Myocyte (in vitro differentiated cells): ENCODE measurements at places on chromosomes 7 and 10. TPM values are rescaled to one million over a fixed set of nuclear protein-coding genes. Genes with fewer than 3 reads are reported as not detected.
A peak's percentile ranks its signal among the peaks of the same experiment; 100 is the strongest.

Gene SFRP4
- 5.9 and 7.5 TPM in 2 replicates for total RNA-seq

Gene DUSP5
- total RNA-seq = 6.4 and 10.0 TPM in 2 replicates

Gene CLRN3
- not detected in 2 replicates for total RNA-seq

Gene MYH16
- total RNA-seq = not detected in 2 replicates

Gene CDC14C
- total RNA-seq = not detected in 2 replicates

Gene SMKR1
- 1.6 and 3.9 TPM in 2 replicates for total RNA-seq

Gene SLC26A5
- not detected in 2 replicates for total RNA-seq

Gene SPDYE9
- 0.08 and 0.26 TPM in 2 replicates for total RNA-seq

Gene ITPRID1
- total RNA-seq = not detected in 2 replicates

Gene AUTS2
- 4.4 and 6.6 TPM in 2 replicates for total RNA-seq

Gene JAZF1
- total RNA-seq = 5.2 and 9.3 TPM in 2 replicates

Gene TSPAN12
- 6.1 and 13.8 TPM in 2 replicates for total RNA-seq

DNA sequence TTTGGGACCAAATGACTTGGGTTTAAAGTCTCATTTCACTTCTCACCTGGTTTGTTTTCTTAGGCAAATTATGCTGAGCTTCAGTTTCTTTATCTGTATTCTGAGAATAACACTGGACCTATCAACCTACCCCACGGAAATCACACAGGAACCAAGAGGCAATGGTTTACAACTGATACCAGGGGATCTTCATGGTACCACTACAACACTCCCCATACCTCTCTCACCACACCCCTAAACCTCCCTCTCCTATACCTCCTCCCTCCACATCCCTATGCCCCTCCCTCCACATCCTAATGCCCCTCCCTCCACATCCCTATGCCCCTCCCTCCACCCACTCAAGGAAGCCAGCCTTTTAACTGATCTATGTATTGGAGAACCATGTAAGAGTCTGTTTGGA lies 9.9 kb downstream of the FAM204A start:
- DNase-seq = no peak

DNA sequence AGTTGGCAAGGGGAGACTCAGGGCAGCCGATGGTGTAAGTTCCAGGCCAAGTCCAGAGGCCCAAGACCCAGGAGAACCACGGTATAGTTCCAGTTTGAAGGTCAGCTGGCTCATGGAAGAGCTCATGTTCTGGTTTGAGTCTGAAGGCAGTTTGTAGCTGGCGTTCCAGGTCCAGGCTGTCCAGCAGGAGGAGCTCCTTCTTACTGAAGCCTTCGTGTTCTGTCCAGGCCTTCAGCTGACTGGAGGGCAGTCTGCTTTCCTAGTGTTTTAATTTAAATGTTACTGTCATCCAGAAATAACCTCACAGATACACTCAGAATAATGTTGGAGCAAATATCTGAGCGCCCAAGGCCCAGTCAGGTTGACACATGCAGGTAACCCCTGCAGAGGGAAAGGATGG lies 4.2 kb downstream of the SUN1 start:
- DNase-seq = peak; percentile 55

GRCh38 chr10:73887294-73888039 lies 13.1 kb upstream of the CAMK2G start:
- DNase-seq = peak; percentile 99

GRCh38 chr7:77269360-77270093 lies 69.9 kb upstream of the FGL2 start:
- DNase-seq = peak; percentile 75

DNA sequence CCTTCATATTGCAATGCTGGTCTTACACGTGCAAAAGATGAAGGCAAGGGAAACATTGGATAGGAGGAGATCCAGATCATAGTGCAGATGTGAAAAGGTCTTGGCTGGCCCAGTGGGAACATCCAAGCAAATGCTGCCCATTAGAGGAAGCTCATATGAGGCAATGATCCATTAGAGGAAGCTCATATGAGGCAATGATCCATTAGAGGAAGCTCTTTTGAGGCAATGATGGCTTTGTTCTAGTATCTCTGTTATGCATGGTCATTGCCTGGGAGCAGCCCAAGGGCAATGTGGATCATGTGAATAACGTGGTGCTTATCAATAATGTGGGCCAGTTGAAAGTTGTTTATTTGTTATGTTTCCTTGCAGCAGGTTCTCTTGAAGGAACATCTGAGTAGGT lies 37.8 kb downstream of the STEAP4 start:
- no peak for DNase-seq

- DNase-seq = no peak
Observed at GRCh38 chr7:129362496-129362895, 71.7 kb upstream of the STRIP2 start.

DNA sequence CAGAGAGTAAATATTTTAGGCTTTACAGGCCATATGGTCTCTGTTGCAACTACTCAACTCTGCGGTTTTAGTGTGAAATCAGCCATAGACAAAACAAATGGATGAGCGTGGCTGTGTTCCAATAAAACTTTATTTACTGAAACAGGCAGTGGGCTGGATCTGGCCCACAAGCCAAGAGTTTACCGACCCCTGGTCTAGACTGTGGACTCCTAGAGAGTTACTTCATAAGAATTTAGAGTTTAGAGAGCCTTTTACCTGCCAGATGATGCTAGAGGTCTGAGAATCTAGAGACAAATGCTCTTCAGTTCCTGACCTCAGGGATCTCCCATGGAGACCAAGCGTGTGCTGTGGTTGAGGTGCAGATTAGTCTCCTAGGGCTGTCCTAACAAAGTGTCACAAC lies 174.8 kb downstream of the PTEN start:
- DNase-seq = peak; percentile 42

- peak; percentile 71 for DNase-seq
Observed at GRCh38 chr7:95609277-95609971, 13.1 kb upstream of the PDK4 start.

DNA sequence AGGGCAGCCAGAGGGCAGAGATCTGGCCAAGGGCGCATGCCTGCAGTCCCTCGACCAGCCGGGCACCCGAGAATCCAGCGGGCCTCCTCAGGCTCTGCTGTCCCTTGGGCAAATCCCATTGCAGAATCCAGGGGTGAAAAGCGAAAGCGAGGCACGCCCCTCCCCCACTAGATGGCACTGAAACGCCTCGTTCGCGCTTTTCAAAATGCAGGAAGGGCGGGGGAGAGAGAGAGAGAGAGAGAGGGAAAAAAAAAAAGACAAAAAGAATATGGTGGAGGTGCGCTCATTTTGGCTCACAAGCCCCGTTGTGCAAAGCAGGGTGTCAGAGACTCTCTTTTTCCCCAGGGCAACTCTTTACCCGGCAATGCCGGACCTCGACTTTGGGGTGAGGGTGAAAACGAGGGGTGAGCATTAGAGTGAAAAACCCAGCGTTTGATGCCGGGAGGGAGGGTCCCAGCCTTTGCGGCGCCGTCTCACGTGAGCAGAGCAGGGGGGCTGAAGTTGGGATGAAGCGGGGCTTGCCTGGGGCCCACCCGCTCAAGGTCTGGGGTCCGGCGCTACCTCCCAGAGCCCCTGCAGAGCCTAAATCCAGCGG lies 2.5 kb upstream of the TMEM178B start:
- peak; percentile 73 for DNase-seq

DNA sequence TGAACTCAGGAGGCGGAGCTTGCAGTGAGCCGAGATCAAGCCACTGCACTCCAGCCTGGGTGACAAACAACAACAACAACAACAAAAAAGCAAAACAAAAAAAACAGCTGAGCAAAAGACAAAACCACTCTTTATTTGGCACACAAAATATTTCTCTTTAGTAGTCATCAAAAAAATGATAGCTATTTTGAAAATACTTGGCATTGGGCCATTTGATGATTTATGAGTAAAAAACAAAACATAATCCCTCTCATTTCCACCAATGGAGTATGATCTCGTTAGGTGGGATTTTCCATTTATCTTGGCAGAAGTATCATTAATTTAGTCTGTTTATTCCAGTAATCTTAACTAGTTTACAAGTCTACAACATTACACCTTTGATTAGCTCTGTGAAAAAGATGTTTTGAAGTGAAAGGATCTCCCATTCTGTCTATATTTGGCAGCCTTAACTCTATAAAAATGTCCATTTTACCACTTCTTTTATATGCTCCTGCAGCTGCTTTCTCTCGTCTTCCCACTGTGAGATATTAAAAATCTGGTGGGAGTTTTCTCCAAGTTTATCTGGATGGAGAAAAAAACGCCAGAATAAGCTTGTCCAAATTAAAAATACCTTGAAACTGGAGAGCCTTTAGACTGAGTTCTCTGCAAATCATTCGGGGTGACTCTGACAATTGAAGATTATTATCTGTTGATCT lies 58.8 kb upstream of the AGMO start:
- DNase-seq = peak; percentile 71

DNA sequence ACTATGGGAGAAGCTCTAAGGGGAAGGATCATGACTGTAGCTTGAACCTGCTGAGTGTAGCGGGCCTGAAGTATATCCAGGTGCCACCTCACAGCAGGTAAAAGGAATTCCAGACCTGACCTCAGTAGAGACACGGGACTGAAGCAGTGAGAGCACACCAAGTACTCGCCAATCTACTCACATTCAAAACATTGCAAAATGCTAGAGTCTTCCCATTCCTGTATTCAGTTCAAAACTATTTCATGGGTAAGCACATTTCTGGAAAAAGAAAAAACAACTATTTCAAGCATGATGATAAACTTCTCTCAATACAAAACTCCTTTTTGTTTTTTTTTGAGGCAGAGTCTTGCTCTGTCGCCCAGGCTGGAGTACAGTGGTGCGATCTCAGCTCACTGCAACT lies 121.9 kb upstream of the AUTS2 start:
- no peak for DNase-seq

- no peak for DNase-seq
Observed at GRCh38 chr10:3451516-3452172, 279.1 kb upstream of the PITRM1 start.

DNA sequence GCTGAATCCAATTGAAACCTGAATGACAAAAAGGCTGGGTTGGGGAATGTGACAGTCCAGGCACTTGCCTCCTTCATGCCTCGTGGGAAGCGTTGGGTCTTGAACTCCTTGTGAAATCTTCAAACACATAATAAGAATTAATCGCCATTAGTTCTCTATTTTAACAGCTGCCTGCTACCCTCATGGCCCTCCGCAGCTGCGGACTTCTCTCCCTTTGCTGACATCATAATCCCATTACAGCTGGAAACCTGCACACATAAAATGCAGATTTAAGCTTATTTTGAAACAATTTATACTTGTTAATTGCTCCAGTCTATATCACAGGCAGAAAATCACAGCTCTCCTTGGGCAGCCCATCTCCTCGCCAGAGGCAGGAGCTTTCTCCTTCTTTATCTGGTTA lies 403.0 kb upstream of the MKI67 start:
- no peak for DNase-seq

DNA sequence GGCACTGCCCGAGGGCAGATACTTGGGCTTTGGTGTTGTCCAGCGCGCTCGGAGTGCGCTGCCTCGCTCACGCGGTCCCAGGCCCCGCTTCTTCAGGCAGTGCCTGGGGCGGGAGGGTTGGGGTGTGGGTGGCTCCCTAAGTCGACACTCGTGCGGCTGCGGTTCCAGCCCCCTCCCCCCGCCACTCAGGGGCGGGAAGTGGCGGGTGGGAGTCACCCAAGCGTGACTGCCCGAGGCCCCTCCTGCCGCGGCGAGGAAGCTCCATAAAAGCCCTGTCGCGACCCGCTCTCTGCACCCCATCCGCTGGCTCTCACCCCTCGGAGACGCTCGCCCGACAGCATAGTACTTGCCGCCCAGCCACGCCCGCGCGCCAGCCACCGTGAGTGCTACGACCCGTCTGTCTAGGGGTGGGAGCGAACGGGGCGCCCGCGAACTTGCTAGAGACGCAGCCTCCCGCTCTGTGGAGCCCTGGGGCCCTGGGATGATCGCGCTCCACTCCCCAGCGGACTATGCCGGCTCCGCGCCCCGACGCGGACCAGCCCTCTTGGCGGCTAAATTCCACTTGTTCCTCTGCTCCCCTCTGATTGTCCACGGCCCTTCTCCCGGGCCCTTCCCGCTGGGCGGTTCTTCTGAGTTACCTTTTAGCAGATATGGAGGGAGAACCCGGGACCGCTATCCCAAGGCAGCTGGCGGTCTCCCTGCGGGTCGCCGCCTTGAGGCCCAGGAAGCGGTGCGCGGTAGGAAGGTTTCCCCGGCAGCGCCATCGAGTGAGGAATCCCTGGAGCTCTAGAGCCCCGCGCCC lies at the start of gene NPY:
Gene NPY, plus strand, starts transcription at position 294 of the 802 bp plus-strand sequence. CDS start 1,051 bp downstream, outside the sequence.
- DNase-seq = no peak

- DNase-seq = peak; percentile 98
Observed at GRCh38 chr10:124728071-124728829, 15.9 kb downstream of the FAM53B start.

DNA sequence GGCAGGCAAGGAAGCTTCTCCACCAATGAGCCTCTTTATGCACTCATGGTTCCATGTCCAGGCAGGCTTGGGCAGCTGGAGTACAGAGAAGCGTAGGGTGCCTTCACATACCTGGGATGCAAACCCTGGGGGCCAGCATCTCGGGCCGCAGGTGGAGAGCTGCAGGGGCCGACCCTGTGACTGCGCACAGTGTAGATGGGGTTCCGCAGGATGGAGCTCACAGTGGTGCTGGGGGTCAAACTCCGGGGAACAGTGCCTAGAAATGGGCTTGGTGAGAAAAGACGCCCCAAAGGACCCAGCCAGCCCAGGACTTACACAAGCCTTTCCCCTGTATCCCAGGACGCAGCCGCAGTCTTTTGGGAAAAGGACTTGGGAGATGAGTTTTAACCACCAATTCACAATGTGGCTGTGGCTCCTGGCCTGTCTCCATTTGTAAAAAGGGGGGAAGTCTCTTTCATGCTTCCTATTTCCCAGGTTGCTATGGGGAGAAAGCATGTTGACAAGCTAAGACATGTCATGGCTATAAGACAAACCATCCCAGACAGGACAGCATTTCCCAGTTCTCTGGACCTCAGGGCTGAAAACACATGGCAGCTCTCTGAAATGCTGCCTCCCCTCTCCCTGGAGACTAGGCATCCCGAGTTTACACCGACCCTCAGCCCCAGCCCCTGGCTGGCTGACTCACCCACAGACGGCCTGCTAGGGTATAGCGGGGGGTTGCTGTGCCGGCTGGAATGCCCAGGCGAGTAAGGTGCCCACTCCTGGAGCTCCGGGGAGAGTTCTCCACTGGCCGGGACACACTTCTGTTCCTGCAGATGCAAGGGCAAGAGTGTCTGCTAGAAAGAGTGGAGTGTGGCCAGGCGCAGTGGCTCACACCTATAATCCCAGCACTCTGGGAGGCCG lies 107.1 kb downstream of the DLG5 start:
- DNase-seq = no peak

DNA sequence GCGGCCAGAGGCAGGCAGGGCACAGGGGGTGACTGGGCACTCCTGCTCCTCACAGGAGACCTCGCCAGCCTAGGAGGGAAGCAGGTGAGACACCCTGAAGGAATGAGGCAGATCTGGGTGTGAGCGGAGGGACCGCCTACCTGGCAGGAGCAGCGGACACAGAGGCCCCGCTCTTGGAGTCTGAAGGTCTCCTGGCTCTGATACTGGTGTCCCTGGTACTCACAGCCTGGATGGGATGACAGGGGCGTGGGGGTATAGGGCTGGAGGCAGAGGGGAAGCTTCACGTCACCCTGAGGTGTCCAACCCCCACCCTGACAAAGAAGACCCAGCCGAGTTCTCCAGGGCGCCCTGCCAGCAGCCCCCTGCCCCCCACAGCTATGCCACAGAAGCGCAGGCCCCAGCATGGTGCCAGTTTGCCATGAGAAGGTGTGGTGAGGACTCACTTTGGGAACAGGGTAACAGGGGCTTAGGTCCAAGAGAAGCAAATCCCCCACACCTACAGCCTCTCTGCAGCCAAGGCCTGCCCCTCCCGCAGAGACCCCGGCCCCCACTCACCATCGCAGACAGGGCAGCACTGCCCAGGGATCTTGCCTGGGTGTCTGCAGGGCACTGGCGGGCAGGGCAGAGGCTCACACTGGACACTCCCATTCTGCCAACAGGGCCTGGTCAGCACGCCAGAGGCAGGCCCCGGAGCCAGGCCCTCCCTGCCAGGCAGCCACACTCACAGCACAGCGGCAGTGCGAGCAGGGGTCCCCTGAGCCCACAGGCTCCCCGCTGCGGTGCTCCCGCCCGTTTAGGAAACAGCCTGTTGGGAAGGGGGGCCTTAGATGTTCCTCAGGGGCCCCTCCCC lies 17.0 kb downstream of the KCP start:
- DNase-seq = no peak
